ENCODE measurements at places on chromosomes 12 and 14. TPM values are rescaled to one million over a fixed set of nuclear protein-coding genes. Genes with fewer than 3 reads are reported as not detected.
A peak's percentile ranks its signal among the peaks of the same experiment; 100 is the strongest.

- peaks cover 2% of the 10 kb centered on the region for H3K27me3 ChIP-seq
- no peaks in the 10 kb centered on the region for H3K4me1 ChIP-seq
- no peak overlapping the region for H3K27ac ChIP-seq
- H3K4me3 ChIP-seq, result no peak overlapping the region
- H3K36me3 ChIP-seq, result no peaks in the 10 kb centered on the region
Observed at GRCh38 chr14:95047754-95048153, 109.6 kb downstream of the DICER1 start.

DNA sequence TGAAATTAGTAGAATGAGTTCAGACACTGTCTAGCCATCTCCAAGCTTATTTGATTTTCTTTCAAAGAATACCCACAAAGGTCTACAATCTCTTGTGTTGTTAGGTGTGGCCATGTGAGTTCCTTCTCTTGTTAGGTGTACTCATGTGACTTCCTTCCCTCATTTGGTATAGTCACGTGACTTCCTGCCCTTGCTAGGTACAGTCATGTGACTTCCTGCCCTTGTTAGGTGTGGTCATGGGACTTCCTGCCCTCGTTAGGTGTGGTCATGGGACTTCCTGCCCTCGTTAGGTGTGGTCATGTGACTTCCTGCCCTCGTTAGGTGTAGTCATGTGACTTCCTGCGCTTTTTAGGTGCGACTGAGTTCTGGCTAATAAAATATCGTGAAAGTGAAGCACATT is 179.6 kb downstream of the TMX1 start:
- peak overlapping the region; percentile 78 for H3K27ac ChIP-seq
- H3K4me1 ChIP-seq, result peaks cover 9% of the 10 kb centered on the region
- H3K4me3 ChIP-seq, result no peak overlapping the region

DNA sequence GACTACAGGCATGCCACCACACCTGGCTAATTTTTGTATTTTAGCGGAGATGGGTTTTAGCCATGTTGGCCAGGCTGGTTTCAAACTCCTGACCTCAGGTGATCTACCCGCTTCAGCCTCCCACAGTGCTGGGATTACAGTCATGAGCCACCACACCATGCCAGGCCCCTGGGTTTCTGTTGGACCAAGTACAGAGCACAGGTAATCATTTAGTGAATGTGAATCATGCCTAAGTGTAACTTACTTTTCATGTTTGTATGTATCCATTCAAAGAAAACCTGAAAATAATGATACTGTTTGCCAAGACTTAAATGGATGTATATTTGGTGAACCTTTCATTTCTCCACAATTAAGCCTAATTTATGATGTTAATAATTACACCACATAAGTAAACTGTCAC is 65.9 kb downstream of the FGD6 start:
- H3K36me3 ChIP-seq, result no peaks in the 10 kb centered on the region
- DNase-seq, result no peak
- no peak overlapping the region for H3K4me3 ChIP-seq
- H3K4me1 ChIP-seq, result no peaks in the 10 kb centered on the region
- no peaks in the 10 kb centered on the region for H3K27me3 ChIP-seq

- no peaks in the 10 kb centered on the region for H3K36me3 ChIP-seq
- H3K27ac ChIP-seq, result no peak overlapping the region
- DNase-seq, result no peak
- no peak overlapping the region for H3K4me3 ChIP-seq
- peaks cover 23% of the 10 kb centered on the region for H3K27me3 ChIP-seq
- peaks cover 5% of the 10 kb centered on the region for H3K4me1 ChIP-seq
Observed at GRCh38 chr12:30839643-30840220, 85.0 kb upstream of the CAPRIN2 start.

- no peak for DNase-seq
- H3K27ac ChIP-seq, result no peak overlapping the region
- H3K27me3 ChIP-seq, result no peaks in the 10 kb centered on the region
- no peaks in the 10 kb centered on the region for H3K4me1 ChIP-seq
Observed at GRCh38 chr14:79320561-79320960, 890.7 kb downstream of the DIO2 start.

GRCh38 chr12:47990351-47991105 is 13.7 kb downstream of the COL2A1 start:
- H3K4me3 ChIP-seq, result no peak overlapping the region
- DNase-seq, result peak; percentile 80
- H3K27me3 ChIP-seq, result peaks cover 22% of the 10 kb centered on the region
- peaks cover 22% of the 10 kb centered on the region for H3K4me1 ChIP-seq
- H3K36me3 ChIP-seq, result no peaks in the 10 kb centered on the region

DNA sequence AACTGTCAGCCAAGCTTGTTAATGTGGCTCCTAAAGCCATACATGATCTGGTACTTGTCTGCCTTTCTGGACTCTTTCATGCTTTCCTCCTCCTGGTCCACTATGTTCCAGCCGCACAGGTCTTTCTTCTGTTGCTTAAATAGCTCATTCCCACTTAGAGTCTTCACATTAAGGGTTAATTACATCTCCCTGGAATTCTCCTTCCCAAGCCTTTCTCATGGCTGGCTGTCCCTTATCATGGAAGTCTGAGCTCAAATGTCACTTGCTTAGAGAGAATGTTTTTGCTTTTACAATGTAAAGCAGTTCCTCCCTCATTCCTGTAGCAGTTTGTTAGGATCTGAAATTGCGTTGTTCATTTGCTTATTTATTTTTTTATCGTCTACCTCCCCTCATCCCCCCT is 199.6 kb downstream of the TRHDE start:
- H3K27me3 ChIP-seq, result no peaks in the 10 kb centered on the region
- no peak for DNase-seq
- H3K27ac ChIP-seq, result no peak overlapping the region
- no peaks in the 10 kb centered on the region for H3K4me1 ChIP-seq
- no peaks in the 10 kb centered on the region for H3K36me3 ChIP-seq

GRCh38 chr12:120365675-120366340 is 3.2 kb downstream of the MSI1 start:
- peaks cover 60% of the 10 kb centered on the region for H3K27me3 ChIP-seq
- no peak for DNase-seq
- H3K4me3 ChIP-seq, result no peak overlapping the region
- H3K27ac ChIP-seq, result no peak overlapping the region
- H3K4me1 ChIP-seq, result peaks cover 11% of the 10 kb centered on the region

DNA sequence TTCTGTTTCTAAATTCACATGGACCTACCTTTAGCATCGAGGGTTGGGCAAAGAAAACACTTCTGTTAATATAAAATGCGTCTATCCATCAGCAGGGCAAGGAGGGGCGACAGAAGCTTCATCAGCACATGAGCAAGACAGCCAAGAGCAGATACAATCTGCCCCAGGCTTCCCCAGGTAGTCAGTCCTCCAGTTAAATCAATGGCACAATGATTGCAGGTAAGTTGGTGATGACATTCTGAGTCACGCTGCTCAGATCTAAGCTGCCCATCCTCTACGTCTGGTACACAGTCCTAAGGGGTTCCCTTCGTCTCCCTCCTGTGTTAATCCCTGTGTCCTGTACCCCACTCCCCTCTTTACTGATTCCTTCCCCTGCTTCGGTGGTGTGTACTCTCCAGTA is 38.8 kb downstream of the MAP3K9 start:
- H3K4me3 ChIP-seq, result no peak overlapping the region
- no peak overlapping the region for H3K27ac ChIP-seq
- H3K4me1 ChIP-seq, result no peaks in the 10 kb centered on the region
- peaks cover 3% of the 10 kb centered on the region for H3K36me3 ChIP-seq

DNA sequence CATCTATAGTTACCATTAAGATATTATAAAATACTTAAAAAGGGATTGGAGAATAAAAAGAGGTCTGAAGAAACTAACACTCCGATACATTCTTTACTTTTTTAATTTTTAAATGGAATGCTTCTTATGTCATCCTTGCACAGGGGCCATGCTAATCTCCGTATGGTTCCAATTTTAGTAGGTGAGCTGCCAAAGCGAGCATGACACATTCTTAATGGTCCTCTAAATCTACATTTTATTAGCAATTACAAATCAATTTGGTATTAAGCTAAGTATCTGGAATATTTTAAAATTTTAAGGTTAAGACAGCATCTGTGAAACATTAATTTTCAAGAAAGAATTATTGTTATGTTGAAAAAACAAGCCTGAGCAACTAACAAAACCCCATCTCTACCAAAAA is 6.2 kb upstream of the ARID4A start:
- no peak for DNase-seq
- peaks cover 77% of the 10 kb centered on the region for H3K36me3 ChIP-seq
- H3K27ac ChIP-seq, result no peak overlapping the region

- no peak overlapping the region for H3K4me3 ChIP-seq
- no peak overlapping the region for H3K27ac ChIP-seq
- H3K27me3 ChIP-seq, result peaks cover 2% of the 10 kb centered on the region
- DNase-seq, result no peak
Observed at GRCh38 chr14:54444681-54445080, 3.5 kb upstream of the CNIH1 start.

The DENND5B gene
- total RNA-seq, result 0.43 TPM

The HCAR1 gene
- total RNA-seq, result 0.18 TPM

The PTGR2 gene
- total RNA-seq, result 11.0 TPM

The MYF5 gene
- total RNA-seq, result not detected

The TOGARAM1 gene
- 7.9 TPM for total RNA-seq

The HOMEZ gene
- 11.8 TPM for total RNA-seq

The HSPA2 gene
- total RNA-seq, result 2.9 TPM
